ENCODE measurements at places on chromosomes 2 and 18.

DNA sequence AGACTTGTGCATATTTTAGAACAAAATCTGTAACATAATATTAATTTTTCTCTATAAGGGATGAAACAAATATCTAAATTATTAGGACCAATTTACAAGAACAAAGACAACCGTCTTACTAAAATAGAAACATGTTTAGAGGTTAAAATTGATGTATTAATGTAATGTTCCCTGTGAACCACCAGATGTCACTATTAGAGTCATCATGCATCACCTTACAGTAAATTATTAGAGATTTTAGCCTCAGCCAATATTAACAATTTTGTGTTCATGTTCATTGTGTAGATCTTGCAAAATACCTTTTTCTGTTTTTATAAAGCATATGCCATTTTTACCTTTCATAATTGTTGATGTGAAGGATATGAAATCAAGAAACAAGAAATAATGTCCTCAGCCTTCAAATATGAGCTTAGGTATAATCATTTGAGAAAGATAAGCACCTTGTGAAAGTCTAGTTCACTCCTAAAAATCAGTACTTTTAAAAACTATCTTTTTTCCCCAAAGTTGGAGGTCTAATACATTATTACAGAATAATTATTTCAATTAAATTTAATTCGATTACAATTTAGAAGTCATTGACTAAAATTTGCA is 344.3 kb upstream of the KCNH7 start:
- no peak for DNase-seq

DNA sequence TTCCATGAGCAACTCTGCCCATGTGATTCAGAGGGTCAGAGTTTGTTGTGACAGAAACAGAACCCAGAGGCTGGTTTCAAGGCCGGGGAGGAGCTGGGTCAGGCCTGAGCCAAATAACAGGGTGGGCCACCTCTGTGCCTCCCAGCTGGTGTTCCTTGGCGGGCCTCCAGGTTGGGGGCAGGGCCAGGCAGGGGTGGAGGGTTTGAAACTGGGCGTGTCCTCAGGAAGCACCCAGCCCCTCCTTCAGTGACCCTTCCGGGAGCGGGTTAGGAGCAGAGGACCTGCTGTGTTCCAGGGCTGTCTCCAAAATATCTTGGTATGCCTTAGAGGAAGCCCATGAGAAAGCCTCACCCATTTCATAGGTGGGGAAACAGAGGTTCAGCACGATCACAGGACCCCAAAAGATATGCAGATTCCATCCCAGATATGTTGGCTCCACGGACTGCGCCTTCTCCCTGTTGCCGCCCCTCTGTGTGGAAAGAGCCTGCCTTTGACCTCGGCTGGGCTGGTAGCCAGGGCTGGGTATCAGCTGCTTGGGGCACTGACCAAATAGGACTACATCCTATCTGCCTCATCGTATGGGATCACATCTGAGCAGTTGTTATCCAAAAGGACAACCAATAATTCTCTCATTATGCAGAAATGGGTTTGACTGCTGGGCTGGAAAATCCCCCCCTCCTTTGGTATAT is 74.8 kb upstream of the GLI2 start:
- no peak for DNase-seq

- no peak for DNase-seq
These were observed 1.2 kb upstream of the ERFE start for GRCh38 chr2:238157506-238158017.

DNA sequence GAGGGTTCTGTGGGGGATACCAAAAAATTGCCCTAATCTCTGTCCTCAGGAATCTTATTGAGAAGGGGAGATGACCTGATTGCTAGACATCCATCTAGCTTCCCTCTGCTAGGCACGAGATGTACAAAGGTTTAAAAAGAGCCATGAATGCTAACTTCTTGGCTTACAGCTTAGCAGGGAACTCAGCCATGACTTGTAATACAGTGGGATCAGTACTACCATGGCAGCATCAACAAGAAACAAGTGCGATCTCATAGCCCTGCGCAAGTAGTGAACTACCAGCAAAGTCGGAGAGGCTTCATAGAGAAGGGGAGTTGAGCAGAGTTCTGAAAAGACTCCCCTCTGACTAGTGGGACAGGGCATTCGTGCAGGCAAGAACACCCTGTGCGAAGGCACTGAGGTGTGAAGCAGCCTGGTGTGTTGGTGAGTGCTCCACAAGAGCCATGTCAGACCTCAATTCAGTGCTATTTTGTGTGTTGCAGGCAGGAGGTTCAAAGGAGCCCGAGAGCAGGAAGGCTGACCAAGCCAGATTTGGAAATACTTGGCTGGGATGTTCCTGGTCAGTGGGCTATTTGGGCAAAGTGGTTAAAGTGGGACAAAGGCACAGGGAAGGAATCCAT is 130.0 kb downstream of the FMNL2 start:
- DNase-seq, result peak; percentile 25

DNA sequence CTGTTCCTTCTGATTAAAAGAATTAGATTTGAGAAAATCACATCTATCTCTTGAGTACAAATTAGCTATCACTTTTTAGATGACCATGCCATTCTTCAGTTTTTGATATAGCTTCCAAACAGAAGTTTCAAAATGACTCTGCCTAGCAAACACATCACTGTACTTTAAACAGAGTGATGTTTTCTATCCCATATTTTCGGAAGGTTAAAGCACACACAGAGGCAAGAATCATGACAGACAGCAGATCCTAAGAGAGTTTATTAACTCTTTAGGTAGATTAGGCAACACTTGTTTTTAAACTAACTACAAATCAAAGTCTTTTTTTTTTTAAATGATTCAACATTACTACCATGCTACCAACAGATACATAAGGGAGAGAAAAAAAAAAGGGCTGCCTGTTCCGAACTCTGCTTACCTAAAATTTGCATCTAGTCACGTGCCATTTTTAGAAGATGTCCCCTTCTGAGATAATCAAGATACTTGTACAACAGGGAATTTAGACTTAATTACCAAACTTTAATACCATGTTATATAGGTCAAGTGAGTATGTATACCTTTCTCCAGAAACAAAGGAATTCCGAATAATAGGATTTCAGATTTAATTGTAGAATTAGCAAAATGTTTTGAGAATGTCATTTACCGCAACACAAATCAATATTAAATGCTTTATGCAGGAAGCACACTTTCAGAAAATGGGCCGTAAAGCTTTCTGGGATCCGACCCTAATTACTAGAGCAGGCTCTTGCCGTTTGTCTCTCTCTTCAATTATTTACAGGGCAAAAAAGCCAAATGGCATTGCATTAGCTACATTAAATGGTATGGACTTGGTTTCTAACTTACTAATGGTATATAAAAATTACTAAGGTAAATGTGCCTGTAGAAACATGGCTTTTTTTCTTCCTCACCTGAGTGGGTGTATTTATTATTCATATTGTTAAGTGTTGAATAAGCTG is 2.6 kb downstream of the RBMS1 start:
- no peak for DNase-seq

GRCh38 chr18:53148123-53148522 is 808.1 kb downstream of the DCC start:
- DNase-seq, result no peak

DNA sequence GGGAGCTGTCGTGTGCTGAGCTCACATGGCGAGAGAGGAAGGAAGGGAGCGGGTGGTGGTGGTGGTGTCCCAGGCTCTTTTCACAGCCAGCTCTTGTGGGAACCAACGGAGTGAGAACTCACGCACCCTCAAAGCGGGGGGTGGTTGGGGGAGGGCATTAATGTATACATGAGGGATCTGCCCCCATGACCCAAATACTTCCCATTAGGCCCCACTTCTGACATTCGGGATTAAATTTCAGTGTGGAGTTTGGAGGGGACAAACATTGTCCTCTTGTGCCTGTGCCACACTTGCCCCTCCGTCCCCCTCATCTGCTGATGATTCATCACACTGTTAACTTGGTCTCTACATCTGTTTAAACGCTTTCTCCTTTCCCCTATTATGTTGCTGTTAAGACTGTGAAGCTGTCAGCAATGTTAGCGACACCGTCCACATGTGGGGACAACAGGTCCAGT is 22.5 kb downstream of the INPP4A start:
- no peak for DNase-seq

- DNase-seq, result no peak
These were observed 181.8 kb downstream of the DSC3 start for GRCh38 chr18:30860741-30861140.

- no peak for DNase-seq
These were observed 230.1 kb downstream of the GPD2 start for GRCh38 chr2:156666130-156666785.

GRCh38 chr2:160043265-160043664 is 19.1 kb downstream of the PLA2R1 start:
- no peak for DNase-seq

DNA sequence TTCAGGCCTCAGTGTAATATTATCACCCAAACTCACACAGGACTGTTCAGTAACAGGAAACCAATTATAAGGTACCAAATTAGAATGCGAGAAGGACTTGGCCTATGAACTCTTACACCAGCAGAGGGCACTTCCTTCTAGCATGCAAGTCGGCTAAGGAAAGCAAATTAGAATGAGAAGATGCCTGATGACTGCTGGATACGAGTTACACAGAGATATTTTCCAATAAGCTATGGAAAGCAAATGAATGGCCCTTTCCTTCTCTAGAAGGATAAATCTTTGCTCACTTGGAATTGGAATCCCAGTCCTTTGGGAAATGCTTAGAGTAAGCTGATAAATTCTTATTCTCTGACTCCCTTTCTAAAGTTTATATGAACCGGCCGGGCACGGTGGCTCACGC is 109.8 kb downstream of the AP1S3 start:
- DNase-seq, result peak; percentile 48

GRCh38 chr2:30503695-30504052 is 56.6 kb downstream of the LCLAT1 start:
- DNase-seq, result no peak

DNA sequence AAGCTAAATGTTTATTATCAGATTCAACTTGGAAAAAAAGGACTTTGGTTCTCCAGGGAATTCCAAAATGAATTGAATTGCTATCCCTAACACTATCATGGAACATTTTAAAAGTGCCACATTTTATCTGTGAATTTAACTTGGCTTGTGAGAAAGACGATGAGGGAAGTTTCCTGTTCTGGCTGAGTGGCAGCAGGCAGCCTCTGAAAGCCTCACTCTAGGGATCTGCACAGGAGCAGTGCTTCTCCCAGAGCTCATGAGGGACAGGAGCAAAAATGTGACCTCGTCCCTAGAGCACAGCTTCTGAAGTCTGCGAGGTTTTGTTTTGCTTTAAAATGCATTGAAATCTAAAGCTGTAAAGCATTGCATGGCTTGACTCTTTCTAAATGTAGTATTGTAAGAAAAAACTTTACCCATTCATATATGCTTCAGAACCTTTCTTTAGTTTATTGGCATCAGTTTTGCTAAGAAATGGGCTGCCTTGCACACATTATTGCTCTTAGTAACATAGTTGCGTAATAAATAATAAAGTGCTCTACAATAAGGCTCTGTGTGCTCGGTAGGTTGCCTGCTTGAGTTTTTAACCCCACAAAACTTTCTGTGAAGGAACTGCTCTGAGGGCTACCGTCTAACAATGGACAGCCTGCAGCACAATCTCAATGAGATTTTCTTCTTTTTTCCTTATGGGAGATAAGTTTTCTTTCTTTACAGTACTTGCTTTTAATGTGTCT is 136.2 kb upstream of the CDCA7 start:
- peak; percentile 42 for DNase-seq

DNA sequence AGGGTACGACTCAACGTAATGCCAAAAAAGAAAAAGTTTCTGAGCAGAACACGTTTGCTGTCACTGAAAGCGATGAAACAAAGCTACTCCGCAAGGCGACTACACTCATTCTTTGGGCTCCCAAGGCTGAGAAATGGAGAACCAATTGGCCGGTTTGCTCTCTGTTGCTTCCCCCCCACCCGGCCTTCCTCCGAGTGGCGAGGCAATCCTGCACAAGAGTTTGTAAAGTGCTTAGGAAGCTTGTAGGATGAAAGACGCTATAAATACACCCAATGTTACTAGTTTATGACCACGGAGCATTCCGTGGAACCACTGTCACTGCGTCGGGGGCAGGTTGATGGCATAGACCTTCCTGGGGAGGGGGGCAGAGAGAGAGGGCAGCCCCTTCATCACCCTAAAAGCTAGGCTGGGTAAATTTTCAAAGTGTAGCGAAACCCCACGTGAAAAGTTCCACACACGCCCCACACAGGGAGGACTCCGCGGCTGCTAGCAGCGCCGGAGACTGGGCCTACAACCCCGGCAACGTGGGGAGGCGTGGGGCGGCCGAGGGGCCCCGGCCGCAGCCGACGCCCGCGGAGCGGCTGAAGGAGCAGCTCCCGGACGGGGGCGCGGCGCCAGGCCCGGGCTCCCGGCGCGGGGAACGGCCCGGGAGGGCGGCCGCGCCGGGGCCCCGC is 915 bp downstream of the CUL3 start:
- peak; percentile 21 for DNase-seq

DNA sequence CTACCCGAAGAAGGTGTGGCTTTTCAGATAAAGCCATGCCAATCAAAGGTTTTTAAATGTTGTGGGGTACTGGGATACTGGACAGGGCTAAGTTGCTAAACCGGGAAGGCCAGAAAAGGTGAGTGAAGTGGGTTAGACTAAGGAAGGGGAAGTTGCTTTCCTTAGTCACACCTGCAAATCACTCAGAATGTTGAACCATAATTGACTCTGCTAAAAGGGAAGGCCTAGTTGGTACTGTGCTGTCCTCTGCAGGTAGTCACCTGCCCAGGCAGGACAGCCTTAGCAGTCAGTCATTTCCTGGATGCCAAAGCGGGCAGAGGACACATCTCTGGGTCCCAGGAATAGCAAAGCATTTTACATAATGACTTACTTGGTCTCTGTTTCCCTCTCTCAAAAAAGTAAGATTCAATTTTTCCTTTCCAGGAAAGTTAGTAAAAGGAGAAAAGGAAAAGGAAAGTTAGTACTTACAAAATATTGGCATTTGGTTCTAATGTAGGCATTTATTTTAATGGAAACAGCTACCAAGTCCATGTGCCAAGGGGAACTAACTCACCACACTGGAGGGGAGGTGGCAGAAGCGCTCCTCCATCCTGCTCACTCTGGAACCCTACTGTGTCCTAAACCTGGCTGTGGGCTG is 60.3 kb downstream of the RFTN2 start:
- no peak for DNase-seq

- DNase-seq, result no peak
These were observed 2148.5 kb upstream of the PIK3C3 start for GRCh38 chr18:39806525-39806924.

- no peak for DNase-seq
These were observed 8.0 kb upstream of the CFAP221 start for GRCh38 chr2:119536211-119536610.

DNA sequence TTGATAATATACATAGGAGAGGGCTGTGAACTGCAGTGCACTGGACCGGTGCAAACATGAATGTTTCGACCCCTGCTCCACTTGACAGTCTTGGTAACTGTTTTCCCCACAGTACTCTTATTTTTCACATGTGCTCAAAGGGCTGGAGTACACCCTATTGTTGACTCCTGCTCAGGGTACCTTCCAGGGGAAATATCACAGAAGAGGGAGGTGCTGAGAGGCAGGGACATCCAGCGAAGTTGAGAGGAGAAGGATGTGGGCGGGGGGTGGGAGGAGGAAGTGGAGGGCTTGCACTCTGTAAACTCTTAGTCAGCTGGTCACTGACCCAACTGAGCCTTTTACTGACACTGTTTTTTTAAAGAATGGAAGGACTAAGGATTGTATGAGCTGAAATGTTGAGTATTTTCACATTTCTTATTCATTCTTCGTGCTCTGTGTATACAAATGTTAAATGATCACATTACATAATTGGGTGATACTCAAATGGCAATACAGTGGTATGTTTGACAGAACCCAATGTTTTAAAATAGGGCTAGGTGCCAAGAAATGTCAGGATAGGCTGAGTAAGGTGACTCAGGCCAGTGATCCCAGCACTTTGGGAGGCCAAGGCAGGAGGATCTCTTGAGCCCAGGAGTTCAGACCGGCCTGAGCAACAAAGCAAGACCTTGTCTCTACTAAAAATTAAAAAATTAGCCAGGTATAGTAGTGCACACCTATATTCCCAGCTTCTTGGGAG is 10.0 kb downstream of the INPP4A start:
- no peak for DNase-seq
